ENCODE measurements at places on chromosomes 6 and 20.
A peak's percentile ranks its signal among the peaks of the same experiment; 100 is the strongest.

GRCh38 chr6:53070806-53071205 lies 5.6 kb downstream of the FBXO9 start:
- no peak for DNase-seq

DNA sequence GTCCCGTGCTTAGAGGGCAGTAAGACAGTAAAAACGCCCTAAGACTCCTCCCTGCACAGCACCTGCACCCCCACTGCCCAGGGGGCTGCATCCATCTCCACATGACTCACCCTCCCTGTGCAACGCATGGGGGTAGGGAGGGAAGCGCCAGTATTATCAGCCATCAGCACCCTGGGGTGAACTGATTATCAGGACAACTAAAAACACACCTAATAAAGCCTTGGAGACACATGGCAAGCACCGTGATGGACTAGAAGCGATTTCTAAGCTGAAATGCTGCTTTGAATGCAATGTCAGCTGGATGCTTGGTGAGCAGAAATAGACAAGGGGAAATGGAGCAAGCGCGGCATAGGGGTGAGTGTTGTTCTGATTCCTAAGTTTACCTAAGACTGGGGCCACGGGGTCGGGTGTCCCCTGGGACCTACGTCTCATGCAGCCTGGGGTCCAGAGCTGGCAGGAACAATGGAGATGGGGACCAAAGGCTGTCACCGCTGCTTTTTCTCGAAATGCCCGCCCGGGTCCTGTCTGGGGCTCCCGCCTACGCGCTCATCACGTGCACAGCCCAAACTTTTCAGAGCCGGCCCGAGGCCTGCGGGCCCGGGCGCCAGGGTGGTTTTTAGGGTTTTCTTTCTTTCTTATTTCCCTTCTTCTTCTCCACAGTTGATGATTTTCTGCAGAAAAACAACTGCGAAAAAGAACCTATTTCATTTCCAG lies 702 bp upstream of the TNFAIP3 start:
- DNase-seq: no peak

GRCh38 chr6:45645302-45645701 lies 267.6 kb upstream of the SUPT3H start:
- DNase-seq: no peak

DNA sequence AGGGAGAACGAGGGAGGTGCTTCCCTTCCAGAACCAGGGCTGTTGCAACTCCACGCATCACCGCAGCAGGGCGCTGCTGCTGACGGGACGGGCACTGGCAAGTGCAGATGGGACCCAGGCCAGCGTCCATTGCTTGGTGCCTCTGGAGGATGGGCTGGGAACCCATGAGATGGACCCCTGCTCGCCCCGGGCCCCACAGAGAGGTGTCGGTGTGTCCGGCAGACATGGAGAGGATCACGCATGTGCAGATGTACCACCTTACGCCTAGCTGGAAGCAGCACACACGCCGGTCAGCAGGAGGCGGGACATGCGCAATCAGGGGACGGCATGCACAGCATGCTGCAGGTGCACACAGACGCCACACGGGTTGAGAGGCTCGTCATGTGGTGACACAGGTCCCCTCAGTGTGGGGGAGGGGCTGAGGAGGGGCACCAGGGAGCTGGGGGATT lies 5.7 kb downstream of the CABLES2 start:
- DNase-seq: no peak

- DNase-seq: peak; percentile 53
Observed at GRCh38 chr6:8983202-8983688, 547.9 kb upstream of the SLC35B3 start.

DNA sequence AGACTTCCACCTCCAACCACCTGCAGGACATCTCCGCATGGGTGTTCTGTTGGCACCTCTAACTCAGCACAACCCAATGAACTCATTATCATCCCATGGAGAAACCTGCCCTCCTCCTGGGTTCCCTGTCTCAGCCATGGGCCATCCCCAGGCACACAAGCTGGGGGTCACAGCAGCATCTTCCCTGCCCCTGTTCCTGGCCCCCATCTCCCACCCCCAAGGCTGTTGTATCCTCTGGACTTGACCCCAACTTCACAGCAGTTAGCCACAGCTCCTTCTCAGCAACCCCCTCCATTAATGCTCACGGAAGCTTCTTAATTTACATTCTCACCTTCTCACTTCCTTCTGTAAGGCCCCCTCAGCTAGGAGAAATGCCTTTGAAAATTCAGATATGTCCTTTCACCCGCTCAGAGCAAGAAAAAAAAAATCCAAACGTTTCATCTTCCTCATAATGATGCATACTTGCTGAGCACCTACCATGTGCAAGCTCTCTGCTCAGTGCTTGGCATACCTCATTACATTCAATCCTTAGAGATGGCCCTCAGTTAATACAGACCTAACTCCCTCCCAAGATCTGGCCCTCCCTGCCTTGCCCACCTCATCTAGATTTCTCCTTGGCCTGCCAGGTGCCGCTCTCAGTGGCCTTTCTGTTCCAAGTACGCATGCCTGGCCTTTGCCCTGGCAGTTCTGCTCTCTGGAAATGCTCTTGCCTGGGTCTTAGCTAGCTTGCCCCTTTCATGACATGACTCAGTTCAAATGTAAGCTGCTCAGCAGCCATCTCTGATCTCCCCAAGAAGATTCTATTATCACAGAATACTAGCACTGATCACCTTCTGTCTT lies 2.5 kb upstream of the NELFCD start:
- DNase-seq: no peak

DNA sequence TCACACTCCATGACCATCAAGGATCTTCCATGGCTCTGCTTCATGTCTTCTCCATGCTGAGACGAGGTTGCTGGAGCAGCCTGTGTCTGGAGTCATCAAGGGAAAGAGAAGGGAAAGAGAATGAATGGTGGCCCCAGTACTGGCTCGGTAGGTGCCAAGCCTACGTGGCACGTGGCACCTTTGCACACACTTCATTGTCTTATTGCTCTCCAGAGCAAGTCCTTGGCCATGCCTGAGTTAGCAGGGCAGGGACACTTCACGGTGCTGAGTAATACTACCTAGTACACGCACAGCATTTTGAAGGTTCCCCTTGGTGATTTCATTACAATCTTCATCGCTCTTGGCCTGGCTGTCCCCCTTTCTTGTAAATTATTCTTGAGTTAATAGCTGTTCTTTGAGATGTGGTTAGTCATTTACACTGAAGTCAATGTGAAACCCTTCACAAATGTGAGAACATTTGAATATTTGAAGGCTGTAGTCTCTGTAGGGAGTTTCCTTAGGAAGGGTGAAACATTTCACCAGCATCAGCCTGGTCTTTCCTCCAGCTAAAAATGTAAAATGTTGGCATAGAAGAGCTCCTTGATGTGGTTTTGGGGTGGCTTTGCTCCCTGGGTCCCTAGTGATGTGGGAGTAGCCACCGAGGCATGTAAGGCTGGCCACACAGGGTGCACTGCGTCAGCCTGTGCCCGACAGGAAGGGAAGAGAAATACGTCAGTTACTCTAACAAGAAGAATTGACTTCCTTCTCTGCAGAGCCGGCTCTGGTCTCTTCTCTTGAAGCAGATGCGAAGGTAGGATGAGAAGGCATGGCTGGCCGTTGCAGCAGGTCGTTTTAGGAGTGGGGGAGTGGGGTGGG lies at the start of gene SYTL3:
Gene SYTL3 (plus strand): TSS at position 766 of the 855 bp plus-strand sequence. CDS start 13,215 bp downstream, outside the sequence.
- no peak for DNase-seq

DNA sequence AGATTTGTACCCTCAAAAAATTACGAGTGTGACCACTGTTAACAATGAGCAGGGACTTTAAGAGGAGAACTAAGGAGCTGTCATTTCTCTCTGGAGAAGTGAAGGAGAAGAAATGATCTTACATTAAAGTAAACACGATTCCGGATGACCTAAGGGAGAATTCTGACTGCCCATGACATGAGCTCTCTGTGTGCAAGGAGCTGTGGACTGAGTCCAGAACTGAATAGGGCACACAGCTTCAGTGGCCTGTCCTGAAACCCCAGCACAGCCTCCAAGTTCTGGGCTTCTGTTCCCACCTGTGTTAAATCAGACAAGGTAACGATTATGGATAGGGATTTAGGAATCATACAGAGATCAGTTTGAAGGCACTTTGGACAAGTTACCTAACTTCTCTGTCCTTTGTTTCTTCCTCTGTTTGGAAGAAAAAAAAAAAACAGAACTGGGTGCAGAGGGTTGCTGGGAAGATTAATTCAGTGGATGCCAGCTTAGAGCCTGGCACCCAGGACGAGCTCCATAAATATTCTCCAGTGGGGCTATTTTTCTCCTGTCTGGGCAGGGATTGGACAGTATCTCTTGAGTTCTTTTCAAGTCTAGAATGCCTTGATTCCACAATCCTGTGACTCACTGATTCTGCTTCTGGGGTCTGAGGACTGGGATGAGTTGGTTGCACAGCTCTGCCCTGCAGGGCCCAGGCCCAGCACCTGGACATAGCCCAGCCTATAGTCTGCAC lies 65.7 kb downstream of the MRPL14 start:
- DNase-seq: no peak

GRCh38 chr6:2450546-2450945 lies 205.1 kb upstream of the GMDS start:
- no peak for DNase-seq

DNA sequence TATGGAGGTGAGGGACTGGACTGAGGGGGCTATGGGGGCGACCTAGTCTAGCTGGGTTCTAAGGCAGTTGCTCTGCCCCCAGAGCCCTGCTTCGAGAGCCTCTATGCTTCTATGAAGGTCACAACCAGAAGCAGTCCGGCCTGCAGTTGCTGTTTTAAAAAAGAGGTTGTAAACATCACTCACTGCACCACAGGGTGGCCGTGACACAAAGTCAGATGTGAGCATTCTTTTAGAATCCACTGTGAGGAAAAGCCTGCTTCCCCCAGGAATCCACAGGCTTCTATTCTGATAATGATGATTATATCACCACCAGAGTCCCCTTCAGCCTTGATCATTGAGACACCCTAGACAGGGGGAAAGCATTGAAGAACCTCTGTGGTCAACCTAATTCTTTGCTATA lies 229.7 kb upstream of the AGPAT4 start:
- no peak for DNase-seq

GRCh38 chr6:164216368-164216767 lies 801.9 kb downstream of the QKI start:
- no peak for DNase-seq

DNA sequence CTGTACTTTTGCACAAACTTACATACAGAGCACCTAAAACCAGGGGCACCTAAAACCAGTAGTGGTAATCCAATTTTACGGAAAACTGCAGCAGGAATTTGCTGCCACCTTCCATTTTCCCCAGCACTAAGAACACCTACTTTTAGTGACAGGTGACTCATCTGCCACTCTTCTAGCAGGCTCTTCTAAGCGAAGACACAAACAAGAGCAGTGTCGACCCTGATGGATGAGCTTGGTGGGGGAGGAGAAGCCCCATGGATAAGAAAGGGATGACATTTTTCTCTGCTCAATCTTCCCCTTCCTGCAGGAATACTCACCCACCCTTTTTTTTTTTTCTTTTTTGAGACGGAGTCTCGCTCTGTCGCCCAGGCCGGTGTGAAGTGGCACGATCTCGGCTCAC lies 116.9 kb downstream of the GMPR start:
- no peak for DNase-seq
